ENCODE measurements at places on chromosomes 11 and 22.

GRCh38 chr11:108392353-108392752, 75.0 kb downstream of the C11orf65 start:
- DNase-seq: no peak

- no peak for DNase-seq
Observed at GRCh38 chr11:118614511-118614910, 7.1 kb downstream of the PHLDB1 start.

- DNase-seq: no peak
Observed at GRCh38 chr11:61476371-61476770, 32.2 kb upstream of the LRRC10B start.

DNA sequence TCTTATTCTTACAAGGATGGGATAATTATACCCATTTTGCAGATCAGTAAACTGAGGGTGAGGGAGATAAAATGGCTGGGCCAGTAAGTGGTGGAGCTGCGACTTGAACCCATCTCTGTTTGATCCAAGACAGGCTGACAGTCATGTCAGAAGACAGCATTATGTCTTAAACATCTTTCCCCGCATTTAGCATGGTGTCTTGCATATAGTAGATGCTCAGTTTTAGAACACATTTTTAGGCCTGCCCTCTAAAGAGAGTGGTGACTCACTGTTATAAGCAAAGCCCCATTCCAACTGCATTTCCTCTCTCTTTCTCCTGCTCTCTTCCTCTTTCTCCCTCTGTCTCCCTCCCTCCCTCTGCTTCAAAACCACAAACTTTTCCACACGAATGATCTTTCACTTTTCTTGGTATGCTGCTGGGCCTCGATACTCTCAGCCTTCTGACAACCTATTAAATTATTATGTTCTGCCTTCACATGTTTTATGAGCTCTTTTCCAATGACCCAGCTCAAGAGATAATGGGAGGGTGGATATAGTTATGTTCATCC, 25.2 kb downstream of the CWC15 start:
- no peak for DNase-seq

DNA sequence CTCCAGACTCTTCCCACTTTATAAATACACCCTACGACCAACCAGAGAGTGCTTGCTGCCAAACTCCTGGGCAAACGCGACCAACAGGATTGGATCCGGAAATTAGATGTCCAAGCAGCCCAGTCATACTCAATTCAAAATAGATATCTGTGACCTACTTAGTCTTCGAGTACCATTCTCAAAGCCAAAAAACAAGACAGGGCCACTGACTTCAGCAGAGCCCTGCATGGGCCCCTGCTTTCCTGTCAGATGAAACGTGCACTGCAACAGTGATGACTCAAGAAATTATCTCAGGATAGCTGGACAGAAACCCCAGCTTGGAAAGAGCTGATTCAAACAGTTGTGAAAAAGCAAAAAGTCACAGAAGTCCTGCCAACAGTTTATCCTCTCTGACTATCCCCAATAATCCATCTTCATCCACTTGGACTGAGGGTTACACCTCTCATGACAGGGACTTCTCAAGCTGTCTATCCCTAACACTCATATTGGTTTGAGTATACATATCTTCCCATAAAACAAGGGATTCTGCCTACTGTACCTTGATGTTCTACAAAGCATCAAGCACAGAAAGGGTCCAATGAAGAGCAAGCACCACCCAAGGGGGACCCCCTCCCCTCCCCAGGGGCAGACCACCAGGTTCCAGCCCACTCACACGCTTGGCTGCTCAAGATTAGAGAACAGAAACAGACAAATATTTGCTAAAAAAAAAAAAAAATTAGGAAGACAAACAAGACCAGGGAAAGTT, 17.4 kb downstream of the SMCO4 start:
- no peak for DNase-seq

DNA sequence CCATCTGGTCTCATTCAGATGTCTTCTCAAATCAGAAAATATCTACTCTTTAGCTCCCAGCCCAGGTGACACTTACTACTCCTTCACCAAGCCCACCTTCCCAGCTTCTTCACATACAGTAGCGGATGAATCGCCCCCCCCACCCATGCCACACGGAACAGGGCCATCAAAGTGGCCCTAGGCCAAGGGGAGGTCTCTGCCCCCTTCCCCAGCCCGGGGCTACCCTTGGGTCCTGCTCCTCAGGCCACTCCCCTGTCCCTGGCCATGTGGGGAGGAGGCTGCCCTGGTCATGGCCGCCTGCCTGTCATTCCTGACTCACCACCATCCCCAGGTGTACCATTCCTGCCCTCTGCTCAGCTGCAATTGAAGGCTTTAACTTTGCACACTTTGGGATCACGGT, 142.8 kb downstream of the NECTIN1 start:
- no peak for DNase-seq

DNA sequence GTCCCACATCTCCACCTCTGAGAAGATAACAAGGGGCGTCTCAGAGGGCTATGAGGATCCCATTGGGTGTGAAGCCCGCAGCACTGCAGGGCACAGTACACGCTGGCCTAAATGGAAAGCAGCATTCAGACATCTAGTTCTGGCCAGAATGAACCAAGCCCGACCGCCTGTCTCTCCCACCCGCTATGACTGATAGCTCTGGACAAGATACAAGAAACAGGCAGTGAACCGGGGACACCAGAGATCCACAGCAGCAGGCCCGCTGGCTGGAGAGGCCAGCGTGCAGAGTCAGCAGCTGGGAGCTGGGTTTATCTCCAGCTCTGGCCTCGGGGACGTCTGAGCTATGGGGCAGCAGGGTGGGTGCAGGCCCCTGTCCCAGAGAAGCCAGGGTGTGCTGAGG, 9.6 kb downstream of the CERK start:
- DNase-seq: no peak

- no peak for DNase-seq
Observed at GRCh38 chr22:33570110-33570509, 350.2 kb downstream of the LARGE1 start.

DNA sequence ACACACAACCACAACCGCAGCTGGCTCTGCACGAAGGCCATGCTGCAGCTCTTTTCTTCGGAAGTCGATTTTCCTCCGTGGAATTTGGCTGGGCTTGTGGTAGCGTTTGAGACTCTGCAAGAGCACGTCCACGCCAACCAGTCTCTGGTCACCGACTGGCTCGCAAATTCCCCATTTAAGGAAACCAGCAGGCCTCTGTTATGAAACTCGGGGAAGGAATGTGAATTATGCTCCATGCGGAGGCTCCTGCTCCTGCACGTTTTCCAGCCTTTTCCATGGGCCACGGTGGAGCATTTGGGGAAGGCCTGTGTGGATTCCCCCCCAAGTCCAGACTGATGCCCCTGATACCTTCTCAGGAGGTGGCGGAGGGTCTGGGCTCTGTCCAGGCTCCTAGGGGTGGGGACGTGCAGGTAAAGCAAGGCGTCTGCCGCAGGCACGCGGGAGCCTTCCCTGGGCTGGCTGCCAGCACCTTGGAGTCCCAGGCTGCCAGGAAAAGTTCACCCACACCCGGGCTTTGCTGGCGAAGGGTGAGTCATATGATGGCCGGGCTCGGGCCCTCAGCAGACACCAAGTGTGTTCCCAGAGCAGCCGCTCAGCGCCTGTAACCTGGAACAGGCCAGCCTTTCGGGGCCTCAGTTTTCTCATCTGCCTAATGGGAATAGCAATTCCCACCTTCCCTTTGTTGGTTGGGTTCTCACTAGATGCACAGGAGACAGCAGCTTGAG, 41.9 kb downstream of the LRP5 start:
- DNase-seq: no peak

- DNase-seq: no peak
Observed at GRCh38 chr11:130469181-130469580, 20.7 kb downstream of the ADAMTS15 start.

DNA sequence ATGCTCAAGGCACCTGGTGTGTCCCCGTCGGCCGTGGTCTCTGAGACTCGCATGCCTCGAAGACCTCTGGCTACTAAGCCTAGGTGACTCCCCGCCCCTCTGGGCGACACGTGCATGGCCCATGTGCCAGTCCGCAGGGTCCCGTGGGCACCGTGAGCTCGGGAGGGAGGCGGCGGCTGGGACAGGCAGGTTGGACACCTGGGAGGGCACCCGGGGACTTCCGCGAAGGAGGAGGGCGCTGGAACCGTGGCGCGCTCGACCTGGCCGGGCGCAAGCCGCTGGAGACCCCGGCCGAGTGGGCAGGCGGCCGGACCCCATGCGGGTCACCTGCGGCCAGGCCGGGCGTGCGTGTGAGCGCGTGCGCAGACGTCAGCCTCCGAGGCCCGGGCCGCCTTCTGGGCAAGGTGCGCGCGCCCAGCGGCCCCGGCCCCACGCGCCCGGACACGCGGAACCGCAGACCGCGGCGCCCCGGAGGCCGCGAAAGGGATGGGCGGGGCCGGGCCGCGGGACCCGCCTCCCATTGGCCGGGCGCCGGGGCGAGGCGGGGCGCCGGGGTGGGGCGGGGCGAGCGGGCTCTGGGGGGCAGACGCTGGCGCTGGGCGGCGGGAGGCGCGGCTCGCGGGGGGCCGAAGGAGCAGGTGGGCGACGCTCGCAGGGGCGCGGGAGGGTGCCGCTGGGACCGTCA, 579 bp upstream of the RASD2 start:
- DNase-seq: peak; percentile 60

- DNase-seq: no peak
Observed at GRCh38 chr11:19458231-19458630, 217.5 kb upstream of the E2F8 start.

- DNase-seq: no peak
Observed at GRCh38 chr11:91790346-91791170, 434.1 kb upstream of the FAT3 start.

DNA sequence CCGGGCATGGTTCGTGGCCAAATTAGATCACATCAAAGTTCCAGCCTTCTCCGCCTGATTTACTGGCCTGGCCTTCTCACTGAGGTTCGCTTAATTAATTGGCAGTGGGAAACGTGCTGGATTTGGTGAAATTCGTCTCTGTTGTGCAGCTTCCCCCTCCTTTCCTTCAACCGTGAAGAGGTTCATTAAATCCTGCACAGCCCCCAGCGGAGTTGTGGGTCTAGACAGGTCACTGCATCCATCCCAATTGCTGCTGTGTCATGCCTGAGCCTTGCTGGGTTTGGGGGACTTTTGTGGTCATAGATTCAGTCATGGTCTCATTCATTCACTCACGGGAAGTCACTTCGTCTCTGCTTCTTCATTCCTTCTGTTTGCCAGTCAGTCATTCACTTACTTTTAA, 90.0 kb downstream of the INSC start:
- no peak for DNase-seq

GRCh38 chr11:88292171-88292843, 45.2 kb downstream of the CTSC start:
- DNase-seq: no peak

DNA sequence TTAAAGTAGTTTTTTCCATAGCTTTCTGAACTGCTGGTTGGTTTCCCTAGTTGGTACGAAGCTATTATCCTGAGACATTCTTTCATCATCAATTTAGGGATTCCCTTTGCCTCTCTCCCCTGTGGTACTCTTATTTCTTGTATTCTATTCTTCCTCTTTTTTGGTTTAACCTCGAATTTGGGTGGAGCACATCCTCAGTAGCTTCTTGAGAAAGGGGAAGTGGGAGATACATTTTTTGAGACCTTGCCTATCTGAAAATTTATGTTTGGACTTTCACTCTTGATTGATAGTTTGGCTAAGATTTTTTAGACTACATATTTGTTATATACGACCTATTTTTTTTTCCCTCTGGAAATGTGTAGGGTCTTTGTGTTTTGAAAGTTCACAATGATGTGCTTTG, 121.7 kb upstream of the ZBED5 start:
- DNase-seq: no peak

DNA sequence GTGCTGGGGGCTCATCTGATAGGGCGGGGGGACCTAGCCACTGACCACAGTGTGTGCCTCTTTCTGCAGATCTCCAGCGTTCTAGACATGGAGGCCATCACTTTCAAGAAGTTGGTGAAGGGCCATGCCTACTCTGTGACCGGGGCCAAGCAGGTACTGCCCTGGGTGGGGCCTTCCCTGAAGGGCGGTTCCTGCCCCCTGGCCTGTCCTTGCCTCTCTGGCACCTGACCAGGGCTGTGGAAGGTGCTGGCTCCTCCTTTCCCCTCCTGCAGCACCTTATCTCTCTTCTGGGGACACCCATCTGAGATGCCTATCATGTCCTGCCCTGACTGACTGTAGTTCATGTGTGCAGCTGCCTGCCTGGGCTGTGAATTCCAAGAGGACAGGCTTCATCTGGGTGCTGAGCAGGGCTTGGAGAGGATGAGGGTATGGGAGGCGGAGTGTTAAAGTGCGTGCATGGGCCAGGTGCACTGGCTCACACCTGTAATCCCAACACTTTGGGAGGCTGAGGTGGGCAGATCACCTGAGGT, 5.5 kb downstream of the CAPN1 start:
- no peak for DNase-seq

GRCh38 chr22:28171115-28171514, 252.1 kb upstream of the PITPNB start:
- no peak for DNase-seq

DNA sequence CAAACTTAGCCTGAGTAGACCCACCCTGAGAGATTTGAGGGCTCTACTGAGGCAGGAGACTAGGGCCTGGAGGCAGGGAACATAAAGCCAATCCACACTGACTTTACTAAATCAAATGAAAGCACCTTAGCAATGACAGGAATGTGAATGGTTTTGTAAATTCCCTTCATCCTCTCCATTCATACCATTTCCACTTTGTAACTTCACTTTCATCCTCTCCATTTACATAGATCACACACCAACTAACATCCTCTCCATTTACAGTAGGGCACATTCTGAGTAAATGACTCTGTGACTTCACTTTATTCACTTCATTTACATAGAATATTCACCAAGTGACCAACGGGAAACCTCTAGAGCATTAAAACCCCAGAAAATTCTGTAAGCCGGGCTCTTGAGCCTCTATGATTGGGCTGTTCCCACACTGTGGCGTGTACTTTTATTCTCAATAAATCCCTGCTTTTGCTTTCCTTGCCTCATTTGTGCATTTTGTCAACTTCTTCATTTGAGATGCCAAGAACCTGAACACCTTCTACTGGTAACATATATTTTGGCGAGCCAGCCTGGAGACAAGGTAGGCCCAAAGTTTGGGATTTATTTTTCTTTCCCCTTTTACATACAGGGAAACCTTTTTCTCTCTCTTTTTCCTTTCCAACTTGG, 82.9 kb downstream of the PIWIL4 start:
- no peak for DNase-seq

GRCh38 chr11:1515082-1516060, 28.8 kb upstream of the MOB2 start:
- peak; percentile 71 for DNase-seq

DNA sequence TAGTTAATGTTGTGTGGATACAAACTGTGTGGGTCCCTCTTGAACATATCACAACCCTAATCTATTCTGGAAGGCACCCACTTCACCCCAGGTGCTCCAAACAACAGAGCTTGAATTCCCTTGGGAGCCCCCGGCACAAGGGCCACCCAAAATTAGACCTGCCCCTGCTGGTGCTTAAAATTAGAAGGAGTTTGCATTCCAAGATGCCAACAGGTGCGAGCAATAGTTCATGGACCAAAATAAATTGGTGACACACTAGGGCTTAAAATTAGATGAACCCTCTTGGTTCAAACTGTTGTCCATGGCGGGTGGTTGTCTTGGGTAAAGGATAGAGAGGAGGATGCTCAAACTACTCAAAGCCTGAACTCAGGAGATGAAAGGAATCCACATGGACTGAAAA, 291.5 kb downstream of the MN1 start:
- no peak for DNase-seq
